LoVo (cell line): ENCODE measurements at places on chromosomes 4 and X.

- DNase-seq: no peak
These were observed 50.0 kb upstream of the VMA21 start for GRCh38 chrX:151346931-151347543.

DNA sequence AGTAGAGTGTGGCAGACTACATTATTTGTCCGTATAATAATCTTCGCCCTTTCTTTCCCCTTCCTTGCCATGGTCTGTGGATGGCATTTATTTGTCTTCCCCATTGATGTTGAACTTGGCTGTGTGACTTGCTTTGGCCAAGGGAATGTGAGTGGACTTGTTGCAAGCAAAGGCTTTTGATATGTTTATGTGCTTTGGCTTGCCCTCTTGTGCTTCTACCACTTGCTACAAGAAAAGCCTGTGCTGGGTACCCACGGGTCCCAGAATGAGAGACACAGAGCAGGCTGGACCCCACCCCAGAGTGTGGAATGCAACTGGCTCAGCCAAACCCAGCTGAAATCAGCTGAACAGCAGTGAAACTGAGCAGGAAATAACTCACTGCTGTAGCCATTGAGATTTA is 63.0 kb downstream of the FAM184B start:
- DNase-seq: no peak

- DNase-seq: no peak
These were observed 78.0 kb upstream of the CCDC160 start for GRCh38 chrX:134158821-134159512.

DNA sequence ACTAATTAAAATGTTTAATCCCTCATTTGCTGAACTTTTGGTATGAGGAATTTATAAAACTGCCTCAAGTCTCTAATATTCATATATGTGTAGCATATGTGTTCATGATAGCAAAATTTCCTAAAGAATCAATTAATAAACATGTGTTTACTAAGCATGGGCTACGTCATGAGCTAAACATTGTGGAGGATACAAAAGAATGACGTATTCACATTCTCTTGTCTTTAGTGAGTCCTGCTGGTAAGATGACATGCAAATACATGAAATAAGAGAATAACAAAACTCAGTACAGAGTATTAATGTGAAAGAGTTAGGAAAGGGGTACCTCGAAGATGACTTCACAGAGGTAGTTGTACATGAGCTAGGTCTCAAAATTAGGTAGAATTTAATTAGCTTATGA is 121.9 kb upstream of the POF1B start:
- DNase-seq: no peak

DNA sequence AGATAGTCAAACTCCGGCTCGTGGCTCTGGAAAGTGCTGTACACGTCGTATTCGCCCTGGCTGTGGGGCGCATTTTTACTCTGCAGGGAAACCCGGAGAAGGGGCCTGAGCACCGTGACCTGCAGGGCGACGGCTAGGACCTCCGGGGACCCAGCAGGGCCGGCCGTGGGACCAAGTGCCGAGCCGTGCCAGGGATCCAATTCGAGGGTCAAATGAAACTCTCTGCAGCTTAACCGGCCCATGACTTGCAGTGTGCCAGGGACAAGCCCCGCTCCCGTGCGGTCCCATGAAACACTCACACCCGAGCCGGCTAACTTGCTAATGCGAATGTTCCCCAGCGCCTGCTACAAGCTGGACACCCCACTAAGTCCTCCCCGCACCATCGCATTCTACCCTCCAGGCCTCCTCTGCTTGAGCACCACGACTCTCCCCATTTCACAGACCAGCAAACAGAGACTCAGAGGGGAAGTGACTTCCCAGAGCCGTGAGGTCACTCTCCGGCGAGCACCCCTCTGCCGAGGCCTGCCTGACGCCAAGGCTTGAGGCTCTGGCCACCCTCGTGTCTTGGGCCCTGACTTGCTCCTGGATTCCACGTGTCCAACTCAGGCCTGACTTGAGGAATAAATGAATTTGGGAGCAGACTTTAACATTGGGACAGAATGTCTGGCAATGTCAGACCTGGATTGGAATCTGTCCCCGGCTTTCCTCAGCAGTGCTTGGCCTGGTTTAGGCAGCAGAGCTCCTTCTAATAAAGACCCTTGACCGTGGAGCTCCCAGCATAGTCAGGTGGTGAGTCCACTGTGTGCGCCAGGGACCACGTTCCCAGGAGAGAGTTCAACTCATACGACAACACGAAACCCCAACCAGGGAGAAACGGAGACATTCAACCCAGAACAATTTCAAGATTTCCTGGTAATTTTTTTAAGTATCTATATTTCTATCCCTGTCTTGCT is 93.6 kb downstream of the PPP2R2C start:
- DNase-seq: no peak

DNA sequence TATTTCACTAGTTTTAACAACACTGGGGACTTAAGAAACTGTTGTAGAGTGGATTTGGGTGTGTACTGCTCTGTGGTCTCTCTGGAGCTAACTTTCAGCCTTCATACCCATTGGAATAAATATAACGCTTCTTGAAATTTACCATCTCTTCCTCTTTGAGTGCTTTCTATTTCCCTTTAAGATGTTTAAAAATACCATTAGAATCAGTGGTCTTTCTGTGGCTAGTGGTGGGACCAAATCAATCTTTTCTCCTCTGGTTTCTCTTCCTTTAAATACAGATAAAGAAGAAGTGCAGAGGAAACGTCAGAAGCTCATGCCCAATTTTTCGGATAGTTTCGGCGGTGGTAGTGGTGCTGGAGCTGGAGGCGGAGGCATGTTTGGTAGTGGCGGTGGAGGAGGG is 92.0 kb downstream of the NFKB1 start:
- DNase-seq: no peak

GRCh38 chr4:8162625-8163024 is 4.0 kb upstream of the ABLIM2 start:
- DNase-seq: no peak

DNA sequence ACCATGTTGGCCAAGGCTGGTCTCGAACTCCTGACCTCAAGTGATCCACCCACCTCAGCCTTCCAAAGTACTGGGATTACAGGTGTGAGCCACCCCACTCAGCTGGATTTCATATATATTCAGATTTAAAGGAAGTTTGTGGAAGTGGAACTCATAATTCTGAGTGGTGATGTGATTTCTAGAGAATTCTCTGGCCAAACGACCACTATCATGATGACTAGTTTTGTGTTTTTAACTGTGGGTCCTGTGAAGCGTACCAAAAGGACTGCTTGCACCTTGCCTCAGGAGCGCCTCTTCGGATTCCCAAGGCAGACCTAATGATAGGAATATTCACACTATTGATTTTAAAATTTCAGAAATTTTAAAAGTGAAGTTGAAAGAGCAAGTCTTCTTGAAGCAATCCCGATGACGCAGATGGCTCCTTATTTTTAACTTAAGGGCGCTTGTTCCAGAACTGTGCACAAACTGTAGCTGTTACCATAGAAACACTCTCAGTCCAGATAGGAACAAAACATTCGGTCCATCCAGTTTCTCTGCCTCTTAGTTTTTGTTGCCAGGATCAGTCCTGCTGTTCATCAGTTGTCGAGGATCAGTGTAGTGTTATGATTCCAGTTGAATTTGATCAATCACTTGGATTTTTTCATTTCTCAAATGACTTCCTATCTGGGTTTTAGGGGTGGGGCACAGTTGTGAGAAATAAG is 51.7 kb upstream of the CLCN4 start:
- no peak for DNase-seq

DNA sequence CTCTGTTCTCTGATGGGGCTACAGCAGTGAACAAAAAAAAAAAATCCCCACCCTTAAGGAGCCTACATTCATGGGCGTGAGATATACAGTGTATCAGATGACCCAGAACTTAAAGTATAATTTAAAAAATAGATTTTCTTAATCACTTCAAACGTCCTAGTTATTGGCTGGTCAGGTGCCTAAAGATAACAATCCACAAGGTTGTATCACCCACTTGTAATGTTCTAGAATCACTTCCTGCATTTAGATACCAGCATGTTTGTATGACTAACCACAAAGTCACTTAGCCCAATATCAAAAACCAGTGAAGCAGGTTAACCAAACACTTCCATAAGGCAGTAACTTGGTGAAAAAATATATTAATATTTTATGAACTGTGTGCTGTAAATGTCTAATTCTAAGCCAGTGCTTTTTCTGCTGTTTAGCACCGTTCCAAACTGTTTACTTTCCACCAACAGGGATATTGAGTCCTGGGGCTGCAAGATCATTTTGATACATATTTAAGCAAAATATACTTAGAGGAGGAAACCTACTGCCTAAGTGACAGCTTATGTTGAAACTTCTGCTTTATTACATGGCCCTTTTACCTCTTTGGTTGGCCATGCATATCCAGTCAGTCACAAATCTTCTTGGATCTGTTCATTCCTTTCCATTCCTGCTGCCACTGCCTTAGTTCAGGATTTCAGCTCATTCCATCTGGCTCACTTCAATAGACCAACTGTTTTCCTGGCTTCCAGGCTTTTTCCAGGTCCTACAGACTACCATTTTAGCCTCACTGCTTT is 43.3 kb downstream of the CD40LG start:
- DNase-seq: no peak

DNA sequence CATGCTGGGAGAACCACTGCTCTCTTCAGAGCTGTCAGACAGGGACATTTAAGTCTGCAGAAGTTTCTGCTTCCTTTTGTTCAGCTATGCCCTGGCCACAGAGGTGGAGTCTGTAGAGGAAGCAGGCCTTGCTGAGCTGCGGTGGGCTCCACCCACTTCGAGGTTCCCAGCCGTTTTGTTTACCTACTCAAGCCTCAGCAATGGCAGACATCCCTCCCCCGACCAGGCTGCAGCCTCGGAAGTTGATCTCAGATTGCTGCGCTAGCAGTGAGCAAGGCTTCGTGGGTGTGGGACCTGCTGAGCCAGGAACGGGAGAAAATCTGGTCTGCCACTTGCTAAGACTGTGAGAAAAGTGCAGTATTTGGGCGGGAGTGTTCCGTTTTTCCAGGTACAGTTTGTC is 118.9 kb downstream of the SLC10A6 start:
- DNase-seq: no peak

DNA sequence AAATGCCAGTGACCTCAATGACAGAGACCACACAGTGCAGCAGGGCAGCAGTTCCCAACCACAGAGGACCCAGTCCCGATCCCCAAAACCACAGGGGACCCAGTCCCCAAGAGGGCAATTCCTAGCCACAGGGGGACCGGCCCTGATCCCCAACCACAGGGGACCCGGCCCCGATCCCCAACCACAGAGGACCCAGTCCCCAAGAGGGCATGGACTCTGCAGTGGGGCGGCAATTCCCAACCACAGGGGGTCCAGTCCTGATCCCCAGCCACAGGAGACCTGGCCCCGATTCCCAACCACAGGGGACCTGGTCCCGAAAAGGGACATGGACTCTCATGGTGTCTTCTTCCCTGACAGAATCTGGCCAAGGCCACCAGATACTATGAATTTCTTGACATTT is 136.3 kb downstream of the AFAP1 start:
- DNase-seq: no peak
